ENCODE measurements at places on chromosomes 11 and 22. TPM values are rescaled to one million over a fixed set of nuclear protein-coding genes. Genes with fewer than 3 reads are reported as not detected.
A peak's percentile ranks its signal among the peaks of the same experiment; 100 is the strongest.

Gene KRTAP5-1
- total RNA-seq = not detected

Gene PGA3
- 0.64 TPM for total RNA-seq

Gene OR8D4
- not detected for total RNA-seq

Gene C1QTNF4
- total RNA-seq = 0.43 TPM

Gene CCDC117
- 21.6 TPM for total RNA-seq

Gene IGF2
- total RNA-seq = 44.8 TPM

DNA sequence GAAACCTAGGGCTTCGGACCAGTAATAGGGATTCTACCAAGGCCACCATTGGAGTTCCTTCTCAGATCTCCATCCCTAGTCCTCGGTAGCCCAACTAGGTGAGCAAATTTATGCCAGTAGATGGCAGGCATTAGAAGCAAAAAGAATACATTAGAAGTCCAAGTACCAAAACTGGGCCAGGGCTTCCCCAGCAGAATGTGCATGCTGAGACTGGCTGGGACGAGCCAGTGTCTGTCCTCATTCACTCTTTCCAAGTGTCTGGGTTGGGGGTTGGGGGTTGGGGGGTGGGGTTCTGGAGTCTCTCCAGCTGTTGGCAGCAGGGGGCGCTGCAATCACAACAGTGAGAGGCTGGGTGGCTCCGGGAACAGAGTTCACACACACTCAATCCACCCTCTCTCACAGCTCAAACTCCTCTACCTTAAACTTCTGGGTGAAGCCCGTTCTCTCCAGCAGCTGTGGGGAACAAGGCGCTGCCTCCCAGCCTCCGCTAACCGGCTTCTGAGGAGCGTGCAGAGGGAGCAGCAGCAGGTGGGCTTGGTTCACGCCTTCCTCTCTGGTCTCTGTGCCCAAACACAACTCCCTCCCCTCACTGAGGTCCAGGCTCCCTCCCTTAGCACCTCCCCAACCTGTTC is 57.5 kb downstream of the BTG4 start:
- peak; percentile 48 for DNase-seq

GRCh38 chr11:69641681-69642548 is 959 bp downstream of the CCND1 start:
- DNase-seq = no peak

DNA sequence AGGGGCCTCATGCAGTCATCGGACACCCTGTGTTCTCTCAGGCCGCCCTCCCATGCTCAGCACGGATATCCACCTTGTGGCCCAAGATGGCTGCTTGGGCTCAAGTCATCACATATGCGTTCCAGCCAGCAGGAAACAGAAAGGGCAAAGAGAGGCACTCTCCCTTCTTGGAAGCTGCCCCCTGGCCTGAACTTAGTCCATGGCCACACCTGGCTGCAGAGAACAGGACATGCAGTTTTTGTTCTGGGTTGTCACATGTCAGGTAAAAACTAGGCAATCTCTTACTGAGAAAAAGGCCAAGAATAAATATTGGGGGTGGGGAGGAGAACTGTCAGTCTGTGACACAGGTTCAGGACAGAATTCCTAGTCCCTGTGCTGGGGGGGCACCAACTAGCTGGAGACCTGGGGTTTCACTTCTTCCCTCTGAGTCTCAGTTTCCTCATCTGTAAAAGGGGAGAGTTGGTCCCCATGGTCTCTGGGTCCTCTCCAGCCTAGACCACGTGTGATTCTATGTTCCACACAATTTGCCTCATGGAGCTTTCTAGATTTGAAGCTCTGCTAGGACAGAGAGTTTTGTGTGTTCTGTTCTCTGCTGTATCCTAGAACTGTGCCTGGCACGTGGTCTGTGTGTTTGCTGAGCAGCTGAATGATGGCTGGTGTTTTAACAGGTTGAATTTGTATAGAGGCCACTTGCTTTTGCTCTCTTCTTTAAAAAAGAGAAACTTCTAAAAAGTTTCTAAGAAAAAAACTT is 107.2 kb upstream of the ANO1 start:
- DNase-seq = no peak

DNA sequence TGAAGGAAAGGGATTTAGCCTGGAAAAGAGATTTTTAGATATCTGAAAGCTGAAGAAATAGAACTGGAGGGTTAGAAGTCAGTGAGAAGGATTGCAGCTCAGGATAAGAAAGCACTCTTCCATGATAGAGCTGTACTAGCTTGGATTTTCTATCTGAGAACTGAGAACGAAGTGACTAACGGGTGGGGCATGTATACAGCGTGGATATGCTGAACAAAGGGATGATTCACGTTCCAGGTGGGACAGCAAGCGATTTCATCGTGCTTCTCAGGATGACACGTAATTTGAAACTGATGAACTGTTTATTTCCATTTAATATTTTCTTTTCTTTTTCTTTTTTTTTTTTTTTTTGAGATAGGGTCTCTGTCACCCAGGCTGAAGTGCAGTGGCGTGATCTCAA is 53.0 kb downstream of the GRAMD1B start:
- no peak for DNase-seq

DNA sequence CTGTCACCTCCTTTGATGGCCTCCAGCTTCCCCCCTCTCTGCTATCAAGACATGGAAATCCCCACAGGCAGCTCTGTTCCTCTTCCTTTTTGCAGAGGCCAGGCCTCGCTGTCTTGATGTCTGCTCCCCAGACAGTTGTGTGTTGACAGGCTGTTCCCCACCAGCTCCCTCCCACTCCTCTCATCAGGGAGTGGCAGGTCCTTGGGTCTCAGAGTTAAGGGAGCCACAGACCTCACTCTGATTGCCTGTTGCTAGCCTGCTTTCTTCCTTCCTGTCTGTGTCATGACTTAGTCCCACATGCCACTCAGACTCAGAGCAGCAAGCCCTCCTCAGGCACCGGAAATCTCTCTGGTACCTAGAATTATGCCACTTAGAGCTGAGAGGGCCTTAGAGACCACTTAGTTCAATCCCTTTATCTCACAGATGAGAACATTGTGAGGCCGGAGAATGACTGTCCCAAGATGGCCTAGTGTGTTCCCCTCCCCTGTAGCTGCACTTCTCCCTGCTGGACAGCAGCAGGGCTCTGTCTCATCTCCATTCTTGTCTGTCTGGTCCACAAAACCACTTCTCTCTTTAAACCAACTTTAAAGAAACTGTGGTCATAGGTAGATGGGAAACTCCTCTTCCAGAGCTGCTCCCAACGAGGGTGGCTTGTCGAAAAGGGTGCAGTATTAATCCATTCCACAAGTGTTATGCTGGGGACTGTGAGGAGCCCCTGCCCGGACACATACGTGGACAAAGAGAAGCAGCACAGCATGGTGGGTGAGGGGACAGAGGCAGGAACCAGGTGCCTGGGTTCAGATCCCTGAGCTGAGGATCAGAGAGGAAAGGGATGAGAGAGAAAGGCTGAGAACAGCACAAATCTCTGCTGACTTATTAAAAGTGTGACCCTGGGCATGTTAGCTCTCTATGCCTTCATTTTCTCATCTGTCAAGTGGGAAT is 4.2 kb downstream of the AMPD3 start:
- no peak for DNase-seq
